Activated CD8-positive, alpha-beta memory T cell treated with anti-CD3 and anti-CD28 coated beads, Interleukin-2, amount 10 ng/mL, durations not matched to agents 7 days and 5 days (primary cell): ENCODE measurements at places on chromosomes 13 and 19. TPM values are rescaled to one million over a fixed set of nuclear protein-coding genes. Genes with fewer than 3 reads are reported as not detected.
A peak's percentile ranks its signal among the peaks of the same experiment; 100 is the strongest.

The FUT1 gene
- 0.09 TPM for total RNA-seq

The ZNF560 gene
- total RNA-seq: not detected

The PALM gene
- total RNA-seq: not detected

The RAB4B gene
- 56.7 TPM for total RNA-seq

The IGLON5 gene
- 0.23 TPM for total RNA-seq

The YJEFN3 gene
- 9.9 TPM for total RNA-seq

The NLRP12 gene
- total RNA-seq: not detected

The RASGRP4 gene
- 1.6 TPM for total RNA-seq

The CKM gene
- total RNA-seq: not detected

The ZNF675 gene
- total RNA-seq: 23.4 TPM

The FGF22 gene
- not detected for total RNA-seq

The THSD1 gene
- total RNA-seq: 0.26 TPM

The ZNF570 gene
- 4.1 TPM for total RNA-seq

The ANKRD10 gene
- total RNA-seq: 143 TPM

DNA sequence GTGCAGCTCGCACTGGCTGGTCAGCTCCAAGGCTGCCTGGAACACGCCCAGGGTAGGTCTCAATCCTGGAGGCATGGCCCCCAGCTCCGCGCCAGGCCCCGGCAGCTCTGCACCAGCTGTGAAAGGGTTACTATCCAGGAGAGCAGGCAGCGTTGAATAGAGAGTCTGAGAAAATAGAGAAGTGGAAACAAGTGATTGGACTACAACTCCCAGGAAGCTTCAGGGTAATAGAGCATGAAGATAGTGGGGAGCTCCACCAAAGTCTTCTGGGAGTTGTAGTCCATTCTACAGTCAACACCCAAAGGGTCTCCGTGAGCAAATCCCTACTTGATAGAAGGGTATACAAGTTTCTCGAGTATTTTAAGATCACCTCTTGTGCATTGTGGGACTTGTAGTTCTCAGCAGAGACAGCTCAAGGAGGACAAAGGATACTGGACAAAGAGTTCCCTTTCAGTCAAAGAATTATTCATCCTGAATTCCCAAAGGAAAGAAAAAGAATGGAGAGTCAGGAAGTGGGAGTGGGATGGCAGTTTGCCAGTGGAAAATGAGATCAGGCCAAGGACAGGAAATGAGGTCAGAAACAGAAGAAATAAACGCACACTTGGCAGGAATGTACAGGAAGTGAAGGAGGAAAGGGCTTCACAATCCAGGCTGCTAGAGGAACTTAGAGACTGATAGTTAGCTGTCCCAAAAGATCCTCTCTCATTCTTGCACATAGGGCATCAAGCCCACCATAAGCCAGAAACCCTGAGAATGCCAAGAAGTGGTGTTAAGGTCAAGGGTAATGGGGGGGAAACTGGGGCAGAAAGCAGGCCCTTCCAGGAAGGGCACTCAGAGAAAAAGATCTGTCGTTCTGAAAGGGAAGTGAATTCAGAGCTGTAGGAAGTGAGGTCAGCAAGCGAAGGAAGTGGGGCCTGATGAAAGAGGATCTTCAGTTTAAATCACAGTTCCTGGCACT is 5.5 kb upstream of the MAMSTR start:
- DNase-seq: no peak

GRCh38 chr13:80116107-80116506 is 224.8 kb downstream of the SPRY2 start:
- no peak for DNase-seq

DNA sequence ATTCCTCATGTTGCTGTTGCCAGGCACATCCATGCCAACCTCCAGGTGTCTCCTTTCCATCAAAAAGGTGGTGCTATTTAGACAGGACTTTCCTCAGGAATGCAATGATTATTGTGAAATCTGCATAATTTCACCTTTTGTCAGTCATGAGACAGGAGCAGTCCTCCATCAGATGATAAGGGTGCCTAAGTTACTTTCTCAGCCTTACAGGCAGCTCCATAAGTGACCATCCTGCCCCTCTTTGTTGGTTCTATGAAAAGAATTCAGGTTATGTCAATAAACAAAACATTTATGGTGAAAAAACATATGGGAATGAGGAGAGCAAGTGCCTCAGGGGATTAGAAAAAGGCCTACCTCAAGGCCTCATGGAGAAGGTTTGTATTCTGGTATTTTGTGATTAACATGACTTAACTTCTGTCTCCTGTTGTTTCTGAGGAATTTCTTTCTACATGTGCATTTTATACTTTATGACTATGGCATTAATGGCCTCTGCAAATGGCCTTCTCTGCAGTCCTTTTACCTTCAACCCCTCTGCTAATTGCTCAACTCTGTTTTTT is 110.3 kb upstream of the DIAPH3 start:
- no peak for DNase-seq

DNA sequence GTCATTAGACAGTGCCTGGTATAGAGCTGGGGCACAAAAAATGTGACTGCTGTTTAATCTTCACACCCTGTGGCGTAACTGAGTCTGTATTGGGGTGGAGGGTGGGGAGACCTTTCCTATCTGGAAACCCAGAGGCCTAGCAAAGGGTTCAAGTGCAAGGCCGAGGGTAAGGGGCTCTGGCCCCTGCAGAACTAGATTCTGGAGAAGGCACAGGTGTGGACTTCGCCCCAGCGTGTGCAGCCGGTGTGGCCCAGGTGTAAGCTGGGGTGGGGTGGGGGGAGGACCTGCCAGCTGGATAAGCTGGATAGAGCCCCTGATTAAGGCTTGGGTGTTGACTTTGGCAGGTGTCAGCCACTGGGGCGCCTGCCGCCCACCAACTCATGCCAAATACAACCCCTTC is 1.3 kb downstream of the RAB3D start:
- DNase-seq: no peak

- no peak for DNase-seq
Observed at GRCh38 chr13:81738364-81738763, 1397.4 kb upstream of the SPRY2 start.

DNA sequence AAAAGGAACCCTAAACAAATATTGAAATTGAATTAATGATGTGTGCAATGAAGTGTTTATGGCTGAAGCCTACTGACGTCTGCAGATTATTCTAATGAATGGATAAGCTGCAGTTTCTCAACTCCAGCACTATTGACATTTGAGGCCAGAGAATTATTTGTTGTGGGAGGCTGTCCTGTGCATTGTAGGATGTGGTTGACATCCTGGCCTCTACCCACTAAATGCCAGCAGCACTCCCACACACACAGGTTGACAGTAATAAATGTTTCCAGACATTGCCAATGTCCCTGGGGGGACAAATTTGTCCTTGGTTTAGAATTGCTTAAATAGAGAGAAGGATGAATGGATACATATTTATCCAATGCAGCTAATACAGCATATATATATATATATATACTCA is 19.2 kb upstream of the MYH14 start:
- DNase-seq: no peak

DNA sequence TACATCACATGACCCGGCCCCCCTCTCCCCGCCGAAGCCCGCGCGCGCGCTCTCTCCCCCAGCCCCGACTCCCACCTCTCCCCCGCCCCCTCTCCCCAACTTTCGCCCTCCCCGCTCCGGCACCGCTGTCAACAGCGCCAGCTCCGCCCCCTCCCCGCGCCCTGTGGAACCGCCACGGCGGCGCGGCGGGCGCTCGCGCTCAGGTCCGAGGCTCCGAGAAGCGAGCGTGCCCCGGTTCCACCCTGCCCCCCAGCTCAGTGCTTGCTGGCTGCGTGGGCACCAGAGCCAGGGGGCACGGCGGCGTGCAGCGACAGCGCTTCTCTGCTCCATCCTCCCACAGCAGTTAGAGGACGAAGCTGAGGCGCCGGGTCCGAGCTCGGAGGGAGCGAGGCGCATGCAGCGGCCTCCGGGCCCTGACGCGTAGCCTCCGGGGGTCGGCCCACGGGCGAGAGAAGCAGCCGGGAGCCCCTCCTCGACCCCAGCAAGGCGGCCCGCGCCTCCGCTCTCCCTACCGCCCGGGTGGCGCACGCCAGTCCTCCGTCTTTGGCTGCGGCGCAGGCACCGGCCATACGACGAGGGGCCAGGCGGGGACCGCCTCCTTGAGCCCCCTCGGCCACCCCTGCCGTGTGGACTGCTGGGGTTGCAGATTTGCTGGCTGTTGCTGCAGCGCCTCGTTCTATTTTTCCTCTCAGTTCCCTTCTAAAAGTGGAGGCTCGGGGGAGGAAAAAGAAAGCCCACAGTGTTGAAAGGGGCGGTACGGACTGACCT is 109.5 kb downstream of the KCNRG start:
- peak; percentile 97 for DNase-seq

DNA sequence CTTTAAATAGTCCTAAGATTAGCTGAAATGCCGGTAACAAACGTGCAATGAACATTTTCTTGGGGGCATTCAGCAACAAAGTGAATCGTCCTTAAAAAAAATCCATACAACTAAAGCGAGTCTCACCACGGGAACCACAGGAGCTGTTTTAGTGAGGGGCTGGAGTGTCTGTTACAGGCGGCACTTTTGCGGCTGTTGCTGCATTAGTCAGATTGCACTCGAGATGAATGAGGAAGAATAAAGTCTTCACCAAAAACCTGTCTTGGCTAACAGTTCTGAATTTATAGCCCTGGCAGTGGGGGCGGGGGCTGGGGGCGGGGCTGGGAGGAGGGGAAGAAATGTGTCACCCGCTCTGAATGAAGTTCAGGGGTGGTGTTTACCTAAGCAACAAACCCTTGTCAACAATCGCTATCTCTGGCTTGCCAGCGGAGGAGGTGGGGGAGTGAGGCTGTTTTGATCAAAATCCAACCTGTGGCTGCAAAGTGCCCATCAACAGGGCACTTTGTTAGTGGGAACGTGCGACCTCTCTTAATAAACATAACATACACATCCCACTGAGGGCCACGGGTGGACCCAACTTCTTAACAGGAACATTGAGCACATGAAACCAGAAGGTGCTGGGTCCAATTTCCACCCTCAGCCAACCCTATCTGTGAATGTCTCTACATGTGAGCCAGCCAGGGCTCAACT is 44.5 kb downstream of the RFX2 start:
- peak; percentile 51 for DNase-seq

GRCh38 chr13:93951108-93951507 is 528.4 kb downstream of the DCT start:
- no peak for DNase-seq

- DNase-seq: no peak
Observed at GRCh38 chr19:5891572-5891937, 12.0 kb downstream of the NDUFA11 start.

- peak; percentile 79 for DNase-seq
Observed at GRCh38 chr19:19372656-19373416, 32.6 kb upstream of the GATAD2A start.

DNA sequence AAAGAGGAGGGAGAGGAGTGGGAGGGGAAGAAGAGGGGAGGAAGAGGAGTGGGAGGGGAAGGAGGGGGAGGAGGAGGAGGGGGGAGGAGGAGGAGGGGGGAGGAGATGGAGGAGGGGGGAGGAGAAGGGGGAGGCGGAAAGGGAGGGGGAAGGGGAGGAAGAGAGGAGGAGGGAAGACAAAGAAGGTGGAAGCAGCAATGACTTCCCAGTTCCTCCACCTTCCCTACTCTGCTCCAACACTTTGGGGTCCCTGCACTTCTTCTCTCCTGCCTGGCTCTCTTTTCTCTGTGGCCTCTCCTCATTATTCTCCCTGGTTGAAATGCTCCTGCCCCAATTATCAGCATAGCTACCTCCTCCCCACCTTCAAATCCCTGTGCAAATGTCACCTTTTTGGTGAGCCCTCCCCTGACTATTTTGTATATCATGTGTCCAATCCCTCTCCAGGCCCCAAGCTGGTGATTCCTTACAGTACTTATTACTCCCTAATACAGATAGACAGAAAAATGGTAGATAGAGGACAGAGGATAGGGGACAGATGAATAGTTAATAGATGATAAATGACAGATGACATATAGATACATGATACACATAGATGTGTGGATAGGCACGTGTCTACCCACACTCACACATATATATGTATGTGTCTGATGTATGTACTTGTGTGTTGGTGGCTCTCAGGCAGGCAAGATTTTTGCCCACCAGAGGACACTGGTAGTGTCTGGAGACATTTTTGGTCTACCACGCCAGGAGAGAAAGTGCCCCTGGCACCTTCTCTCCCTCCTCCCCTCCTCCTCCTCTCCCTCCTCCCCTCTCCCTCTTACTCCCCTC is 25.2 kb downstream of the NLRP9 start:
- DNase-seq: no peak

DNA sequence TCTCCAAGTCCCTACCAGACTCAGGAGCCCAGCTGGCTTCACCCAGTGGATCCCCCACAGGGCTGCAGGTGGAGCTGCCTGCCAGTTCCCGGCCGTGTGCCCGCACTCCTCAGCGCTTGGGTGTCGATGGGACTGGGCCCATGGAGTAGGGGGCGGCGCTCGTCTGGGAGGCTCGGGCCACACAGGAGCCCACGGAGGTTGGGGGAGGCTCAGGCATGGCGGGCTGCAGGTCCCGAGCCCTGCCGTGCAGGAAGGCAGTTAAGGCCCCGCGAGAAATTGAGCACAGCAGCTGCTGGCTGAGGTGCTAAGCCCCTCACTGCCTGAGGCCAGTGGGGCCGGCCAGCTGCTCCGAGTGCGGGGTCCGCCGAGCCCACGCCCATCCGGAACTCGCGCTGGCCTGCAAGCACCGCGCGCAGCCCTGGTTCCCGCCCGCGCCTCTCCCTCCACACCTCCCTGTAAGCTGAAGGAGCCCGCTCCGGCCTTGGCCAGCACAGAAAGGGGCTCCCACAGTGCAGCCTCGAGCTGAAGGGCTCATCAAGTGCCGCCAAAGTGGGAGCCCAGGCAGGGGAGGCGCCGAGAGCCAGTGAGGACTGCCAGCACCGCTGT is 1771.1 kb downstream of the OLFM4 start:
- DNase-seq: no peak

- DNase-seq: no peak
Observed at GRCh38 chr13:63085851-63086250, 1670.2 kb upstream of the PCDH20 start.

- DNase-seq: no peak
Observed at GRCh38 chr13:26022538-26023292, 29.1 kb downstream of the SHISA2 start.

- peak; percentile 41 for DNase-seq
Observed at GRCh38 chr13:109610517-109610916, 175.9 kb downstream of the IRS2 start.

GRCh38 chr13:72180253-72180952 is 313.4 kb upstream of the DACH1 start:
- no peak for DNase-seq

DNA sequence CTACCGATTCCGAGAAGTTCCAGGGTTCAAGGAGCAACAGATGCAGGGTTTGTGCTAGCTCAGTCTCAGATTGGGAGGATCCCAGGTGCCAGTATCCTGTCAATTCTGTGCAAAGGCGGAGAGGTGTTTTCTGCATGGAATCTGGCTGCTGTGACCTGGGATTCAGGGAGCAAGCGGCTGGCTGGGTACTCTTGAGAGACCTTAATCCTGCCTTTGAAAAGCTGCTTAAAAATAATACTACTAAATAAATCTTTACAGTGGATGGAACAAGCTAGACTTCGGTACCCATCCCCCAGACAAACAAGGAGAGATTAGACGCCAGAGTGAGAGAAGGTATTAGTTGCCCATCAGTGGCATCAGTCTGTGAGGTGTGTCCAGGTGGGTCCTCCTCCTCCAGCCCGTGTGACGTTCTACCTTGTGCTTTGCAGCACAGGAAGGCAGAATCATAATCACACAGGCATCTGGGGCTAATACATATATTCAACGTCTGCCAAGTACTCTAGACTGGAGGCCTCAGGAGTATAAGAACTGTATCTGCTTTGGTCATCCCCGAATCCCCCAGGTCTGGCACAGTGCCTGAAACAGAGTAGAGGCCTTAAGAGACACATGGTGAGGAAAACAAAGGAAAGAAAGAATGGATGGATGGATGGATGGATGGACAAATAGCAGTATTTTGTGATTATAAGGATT is 230.6 kb downstream of the ZNF536 start:
- DNase-seq: no peak

- DNase-seq: no peak
Observed at GRCh38 chr13:84923831-84924230, 875.4 kb downstream of the SLITRK6 start.

- DNase-seq: no peak
Observed at GRCh38 chr13:76683854-76684253, 202.4 kb downstream of the KCTD12 start.
